ENCODE measurements at places on chromosomes 13 and 19.
A peak's percentile ranks its signal among the peaks of the same experiment; 100 is the strongest.

DNA sequence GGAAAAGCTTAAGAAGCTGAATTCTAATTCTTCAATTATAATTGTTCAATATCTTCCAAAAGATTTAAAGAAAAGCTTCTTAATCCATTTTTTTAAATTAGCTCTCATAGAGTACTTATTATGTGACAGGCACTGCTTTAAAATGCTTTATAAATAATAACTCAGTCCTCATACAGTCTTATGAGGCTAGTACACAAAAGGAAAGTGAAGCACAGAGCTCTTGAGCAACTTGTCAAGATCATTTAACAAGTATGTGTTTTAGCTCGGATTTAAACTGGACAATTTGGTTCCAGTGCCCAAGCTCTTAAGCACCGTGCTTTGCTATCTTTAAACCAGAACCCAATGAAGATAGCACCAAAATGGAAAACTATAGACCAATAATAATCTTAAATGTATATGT lies 106.1 kb downstream of the DHRS12 start:
- DNase-seq: no peak

DNA sequence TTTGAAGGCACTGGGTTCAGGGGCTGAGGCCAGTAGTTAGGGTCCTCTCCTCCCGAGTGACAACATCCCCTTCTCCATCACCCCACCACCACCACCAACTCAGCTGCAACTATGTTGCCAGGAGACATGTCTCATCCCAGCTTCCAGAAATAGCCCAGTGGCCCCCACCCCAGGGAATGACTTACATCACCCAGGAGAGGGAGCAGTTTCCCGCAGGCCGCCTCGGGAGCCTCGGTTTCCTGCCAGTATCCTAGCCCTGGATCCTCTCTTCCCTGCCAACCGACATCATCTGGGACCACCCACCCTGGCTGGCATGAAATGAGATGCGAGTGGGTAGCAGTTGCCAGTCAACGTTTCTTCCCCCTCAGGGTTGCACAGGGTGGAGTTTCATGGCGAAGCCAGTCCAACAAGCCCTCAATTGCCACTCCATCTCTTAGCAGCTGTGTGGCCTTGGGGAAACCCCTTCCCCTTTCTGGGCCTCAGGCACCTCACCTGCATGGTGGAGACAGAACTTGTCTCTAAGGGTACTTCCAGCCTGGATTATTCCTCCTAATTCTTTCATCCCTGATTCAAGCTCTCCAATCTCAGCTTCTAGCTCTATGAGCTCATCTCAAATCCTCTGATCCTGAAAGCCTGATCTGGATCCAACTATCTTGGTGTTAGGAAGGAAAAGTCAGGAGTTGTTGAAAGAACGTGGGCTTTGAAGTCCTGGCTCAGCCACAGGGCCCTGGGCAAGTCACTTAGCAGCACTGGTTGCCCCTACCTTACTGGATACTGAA lies 3.9 kb upstream of the GSK3A start:
- no peak for DNase-seq

DNA sequence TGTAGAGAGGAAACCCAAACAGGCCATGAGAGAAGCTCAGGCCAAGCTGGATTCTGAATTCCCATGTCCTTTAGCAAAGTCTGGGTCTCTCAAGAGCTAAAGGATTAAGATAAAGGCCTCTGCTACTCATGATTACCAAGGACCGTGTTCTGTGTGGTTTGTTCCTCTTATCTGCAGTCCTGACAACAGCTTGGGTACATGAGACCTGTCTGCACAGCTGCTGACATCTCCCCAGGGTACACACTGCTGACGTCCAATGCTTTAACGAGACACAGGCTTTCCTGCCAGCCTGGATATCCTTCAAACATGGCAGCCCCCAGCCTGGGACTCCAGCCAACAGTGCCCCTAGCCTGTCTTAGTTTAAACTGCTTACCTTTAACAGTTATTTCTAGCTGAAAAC lies 211.0 kb downstream of the SLC7A1 start:
- DNase-seq: no peak

- no peak for DNase-seq
Measured at GRCh38 chr13:113648216-113648610, 9.8 kb downstream of the ATP4B start.

DNA sequence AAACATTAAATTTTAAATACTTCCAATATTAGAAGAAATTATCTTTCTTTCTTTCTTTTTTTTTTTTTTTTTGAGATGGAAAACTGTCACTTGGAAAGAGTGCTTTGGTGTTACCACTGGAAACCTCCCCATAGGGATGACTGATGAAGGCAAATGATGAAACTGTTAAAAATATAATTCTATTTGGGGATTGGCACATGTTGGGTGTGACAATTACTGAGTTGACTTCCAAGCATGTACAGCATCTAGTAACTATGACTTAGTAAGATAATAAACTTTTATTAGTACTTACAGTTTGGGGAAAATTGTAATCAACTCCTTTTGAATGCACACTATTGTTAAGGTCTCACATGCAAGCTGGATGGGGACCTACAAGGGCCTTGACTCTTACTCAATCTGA lies 592.5 kb downstream of the KCTD12 start:
- no peak for DNase-seq

GRCh38 chr13:49681842-49682435 lies 9.3 kb downstream of the EBPL start:
- DNase-seq: no peak

DNA sequence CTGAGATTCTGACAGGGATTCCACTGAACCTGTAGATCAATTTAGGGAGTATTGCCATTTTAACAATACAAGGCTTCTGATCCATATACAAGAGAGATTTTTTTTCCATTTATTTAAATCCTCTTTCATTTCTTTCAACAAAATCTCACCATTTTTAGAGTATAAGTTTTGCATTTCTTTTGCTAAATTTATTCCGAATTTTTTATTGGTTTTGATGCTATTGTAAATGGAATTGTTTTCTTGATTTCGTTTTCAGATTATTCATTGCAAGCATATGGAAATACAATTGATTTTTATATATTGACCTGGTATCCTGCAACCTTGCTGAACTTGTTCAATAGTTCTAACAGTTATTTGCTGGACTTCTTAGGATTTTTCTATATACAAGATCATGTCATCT lies 18.4 kb downstream of the LEUTX start:
- DNase-seq: no peak

- DNase-seq: no peak
Measured at GRCh38 chr13:20221772-20222171, 10.3 kb downstream of the GJB6 start.

DNA sequence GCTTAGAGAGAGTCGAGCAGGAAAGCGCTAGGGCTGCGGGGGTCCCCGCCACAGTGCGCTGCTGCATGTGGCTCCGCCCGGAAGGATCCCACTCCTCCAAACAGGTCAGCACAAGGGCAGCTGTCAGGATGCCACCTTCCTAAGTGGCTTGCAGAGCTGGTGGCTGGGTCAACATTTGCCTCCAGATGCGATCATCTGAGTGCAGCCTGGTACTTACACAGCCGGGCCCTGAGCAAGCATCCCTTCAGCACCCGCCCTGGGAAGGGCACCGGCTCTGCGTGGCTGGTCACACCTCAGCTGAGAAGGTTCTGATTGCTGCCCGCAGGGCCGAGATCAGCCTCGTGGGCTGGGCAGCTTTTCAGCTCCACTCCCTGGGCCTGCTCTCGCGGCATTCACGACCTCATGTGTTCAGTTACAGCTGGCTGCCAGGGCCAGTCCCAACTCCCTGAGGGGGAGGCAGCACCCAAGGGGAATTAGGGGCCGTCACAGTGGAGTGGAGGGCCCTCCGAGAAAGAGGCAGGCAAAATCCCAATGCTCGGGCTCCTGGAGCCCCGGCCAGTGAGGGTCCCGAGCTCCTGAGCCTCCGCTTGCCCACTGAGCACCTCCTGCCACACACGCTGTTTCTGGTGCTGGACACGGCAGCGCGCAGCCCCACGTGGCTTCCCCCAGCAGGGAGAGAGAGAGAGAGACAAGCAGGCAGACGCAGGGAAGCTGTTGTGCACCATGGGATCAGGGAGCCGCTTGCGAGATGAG lies 26.8 kb downstream of the AP1M1 start:
- no peak for DNase-seq

GRCh38 chr13:95115525-95115924 lies 185.7 kb downstream of the ABCC4 start:
- no peak for DNase-seq

- peak; percentile 40 for DNase-seq
Measured at GRCh38 chr13:46667687-46668281, 114.8 kb downstream of the LRCH1 start.

DNA sequence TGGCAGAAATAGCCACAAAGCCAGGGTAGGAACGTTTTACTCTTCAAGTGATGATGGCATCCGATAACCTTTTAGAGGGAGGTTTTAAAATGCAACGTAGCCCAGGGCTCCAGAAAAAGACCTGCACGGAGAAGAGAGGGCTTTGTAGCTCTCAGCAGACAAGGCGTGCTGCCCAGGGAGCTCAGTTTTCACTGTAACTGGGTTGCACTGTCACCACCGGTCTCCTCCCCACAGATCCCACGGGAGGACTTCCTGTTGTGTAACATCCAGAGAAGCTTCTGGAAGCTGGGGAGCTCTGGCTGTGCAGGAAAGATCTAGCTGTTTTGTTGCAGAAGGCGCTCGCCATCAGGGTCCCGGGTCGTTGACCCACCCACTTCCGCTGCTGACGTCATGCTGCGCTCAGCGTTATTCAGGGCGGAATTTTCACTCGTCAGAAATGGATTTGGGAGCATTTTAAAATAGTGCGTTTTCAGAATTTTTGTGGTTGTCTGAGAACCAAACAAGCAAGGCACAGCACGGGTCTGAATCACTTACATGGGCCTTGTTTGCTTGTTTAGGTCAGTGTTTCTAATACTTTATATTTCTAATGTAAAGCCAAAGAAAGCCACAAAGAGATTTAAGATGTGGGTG lies 50.8 kb downstream of the ATP11A start:
- no peak for DNase-seq

DNA sequence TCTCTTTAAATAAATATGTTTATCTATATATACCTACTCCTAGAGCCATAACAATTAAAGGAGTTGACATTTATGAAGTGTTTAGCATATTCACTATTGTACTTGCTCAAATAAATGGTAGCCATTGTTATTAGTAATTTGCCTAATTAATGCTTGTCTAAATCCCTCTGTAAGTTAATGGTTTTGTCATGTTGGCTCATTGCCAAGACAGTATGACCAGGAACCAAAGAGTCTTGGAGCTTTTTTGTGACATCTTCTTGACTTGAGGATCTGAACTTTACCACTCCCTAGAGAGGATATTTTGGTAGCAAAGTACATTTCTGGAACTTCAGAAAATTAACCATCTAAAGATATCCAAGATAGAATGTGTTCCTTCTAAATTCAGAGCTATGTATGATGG lies 15.5 kb downstream of the FRY start:
- no peak for DNase-seq

DNA sequence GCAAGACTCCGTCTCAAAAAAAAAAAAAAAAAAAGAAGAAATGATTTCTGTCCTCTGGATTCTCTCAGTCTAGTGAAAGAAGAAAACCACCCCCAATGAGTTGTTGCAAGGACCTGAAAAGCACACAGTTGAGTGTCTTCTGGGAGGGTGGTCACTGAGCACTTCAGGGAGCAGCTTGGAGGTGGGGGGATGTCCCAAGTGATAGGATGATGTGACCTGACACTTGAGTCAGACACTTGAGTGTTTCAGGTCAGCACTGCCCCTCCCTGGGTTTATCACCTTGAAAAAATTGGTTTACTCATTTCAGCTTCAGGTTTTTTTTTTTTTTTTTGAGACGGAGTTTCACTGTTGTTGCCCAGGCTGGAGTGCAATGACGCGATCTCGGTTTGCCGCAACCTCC lies 63.2 kb downstream of the ZNF823 start:
- DNase-seq: no peak

DNA sequence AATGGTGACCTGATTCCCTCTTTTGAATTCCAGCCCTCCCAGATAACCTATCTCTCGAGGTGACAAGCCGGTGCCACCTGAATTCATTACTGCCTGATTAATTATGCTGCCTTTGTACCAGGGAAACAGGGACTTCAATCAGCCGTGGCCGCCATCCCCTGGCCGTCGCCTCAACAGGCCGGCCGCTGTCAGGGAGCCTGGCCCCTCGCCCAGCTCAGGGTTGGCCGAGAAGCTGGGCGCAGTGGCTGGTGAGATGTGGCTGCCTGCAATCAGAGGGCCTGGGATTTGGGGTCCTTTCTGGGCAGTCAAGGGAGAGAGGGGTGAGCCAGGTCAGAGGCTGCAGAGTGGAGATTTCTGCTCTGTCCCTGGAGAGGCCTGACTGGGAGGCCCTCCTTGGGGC lies 91.2 kb downstream of the KCTD15 start:
- no peak for DNase-seq

GRCh38 chr19:11279505-11280236 lies 16.3 kb upstream of the TSPAN16 start:
- peak; percentile 86 for DNase-seq

GRCh38 chr19:3821156-3821555 lies 35.0 kb upstream of the MATK start:
- DNase-seq: no peak

DNA sequence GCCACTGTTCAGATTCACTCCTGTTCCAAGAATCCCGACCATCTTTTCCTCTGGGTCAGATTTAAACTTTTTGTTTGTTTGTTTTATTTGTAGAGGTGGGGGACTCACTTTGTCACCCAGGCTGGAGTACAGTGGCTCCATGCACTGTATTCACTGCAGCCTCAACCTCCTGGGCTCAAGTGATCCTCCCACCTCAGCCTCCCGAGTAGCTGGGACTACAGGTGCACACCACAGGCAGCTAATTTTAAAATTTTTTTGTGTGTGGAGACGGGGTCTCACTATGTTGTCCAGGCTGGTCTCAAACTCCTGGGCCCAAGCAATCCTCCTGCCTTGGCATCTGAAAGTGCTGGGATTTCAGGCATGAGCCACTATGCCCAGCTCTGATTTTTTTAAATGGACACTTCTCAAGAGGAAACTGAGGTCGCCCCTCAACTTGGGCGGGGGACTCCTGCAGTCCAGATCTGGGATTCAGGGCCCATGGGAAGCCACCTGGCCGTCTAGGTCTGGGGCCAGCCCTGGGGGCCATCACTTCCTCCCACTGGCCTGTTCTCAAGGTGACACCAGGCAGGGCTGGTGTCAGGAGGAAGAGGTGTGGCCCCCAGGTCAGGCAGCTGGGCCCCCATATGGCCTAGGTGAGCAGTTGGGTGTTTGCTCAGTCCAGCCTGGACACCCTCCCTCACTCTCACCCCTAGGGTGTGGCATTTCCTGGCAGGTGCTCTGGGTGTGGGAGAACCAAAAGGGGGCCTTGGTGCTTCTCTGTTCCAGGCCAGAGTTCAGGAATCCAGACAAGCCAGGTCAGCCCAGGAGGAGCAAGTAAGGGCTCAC lies 1.3 kb downstream of the B3GNT3 start:
- no peak for DNase-seq
